ENCODE measurements at places on chromosomes 6 and 20.

DNA sequence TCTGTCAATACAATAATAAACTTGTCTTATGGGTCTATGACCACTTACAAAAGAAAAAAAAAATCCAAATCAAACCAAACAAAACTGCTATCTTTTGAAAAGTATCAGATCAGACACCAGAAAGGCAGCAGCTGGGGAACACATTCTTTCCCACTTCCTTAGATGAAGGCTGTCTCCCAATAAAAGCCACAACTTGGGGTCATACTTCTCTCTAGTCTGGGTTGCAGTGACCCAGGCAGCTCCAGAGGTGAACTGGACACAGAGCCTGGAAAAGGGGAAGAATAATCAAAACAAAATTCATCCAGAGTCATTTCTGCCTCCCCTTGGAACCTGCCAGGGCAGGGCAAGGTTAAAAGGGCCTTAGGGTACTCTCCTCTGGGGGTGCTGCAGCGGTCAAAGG lies 19.1 kb downstream of the ATXN1 start:
- H3K27ac ChIP-seq = peak overlapping the region; percentile 19
- H3K4me1 ChIP-seq = peaks cover under 1% of the 10 kb centered on the region
- no peak for DNase-seq
- H3K27me3 ChIP-seq = no peaks in the 10 kb centered on the region

- no peak for DNase-seq
- H3K36me3 ChIP-seq = no peaks in the 10 kb centered on the region
- H3K27me3 ChIP-seq = no peaks in the 10 kb centered on the region
- no peak overlapping the region for H3K27ac ChIP-seq
- H3K4me1 ChIP-seq = no peaks in the 10 kb centered on the region
Measured at GRCh38 chr20:37490663-37491350, 30.2 kb upstream of the NNAT start.

GRCh38 chr6:86535100-86535499 lies 402.2 kb upstream of the HTR1E start:
- DNase-seq = no peak
- H3K4me3 ChIP-seq = no peak overlapping the region
- no peaks in the 10 kb centered on the region for H3K27me3 ChIP-seq
- no peak overlapping the region for H3K27ac ChIP-seq

- no peak for DNase-seq
- H3K4me1 ChIP-seq = no peaks in the 10 kb centered on the region
- H3K27me3 ChIP-seq = no peaks in the 10 kb centered on the region
Measured at GRCh38 chr20:51363378-51363777, 179.1 kb downstream of the NFATC2 start.

DNA sequence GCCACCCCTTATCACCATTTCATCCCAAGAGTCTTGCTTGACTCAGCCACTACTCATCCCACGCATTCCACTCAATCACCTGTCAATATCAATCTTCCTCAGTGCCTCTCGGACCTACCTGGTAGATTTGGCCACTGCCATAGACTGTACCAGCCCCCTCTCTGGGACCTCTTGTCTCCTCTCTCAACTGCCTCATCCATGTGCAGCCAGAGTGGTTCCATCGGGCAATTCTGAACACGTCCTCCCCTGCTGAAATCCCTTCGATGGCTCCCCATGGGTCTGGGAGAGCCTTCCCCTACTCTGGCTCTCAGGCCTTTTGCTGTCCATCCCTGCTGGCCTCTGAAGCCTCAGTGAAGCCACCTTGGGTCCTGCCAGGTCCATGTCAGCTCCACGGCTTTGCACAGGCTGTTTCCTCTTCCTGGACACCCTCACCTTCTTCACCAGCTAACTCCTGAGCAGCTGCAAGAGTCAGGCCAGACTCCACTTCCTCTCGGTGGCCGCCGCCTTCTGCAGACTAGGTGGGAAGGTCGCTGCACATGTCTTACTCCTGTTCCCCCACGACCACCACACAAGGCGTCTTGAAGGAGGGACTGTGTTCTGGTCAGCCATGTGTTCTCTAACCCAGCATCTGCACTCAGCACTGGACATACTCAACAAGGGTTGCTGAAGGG lies 120.4 kb downstream of the TOX2 start:
- peaks cover 38% of the 10 kb centered on the region for H3K27me3 ChIP-seq
- no peaks in the 10 kb centered on the region for H3K4me1 ChIP-seq
- H3K36me3 ChIP-seq = no peaks in the 10 kb centered on the region
- H3K4me3 ChIP-seq = no peak overlapping the region
- DNase-seq = no peak

DNA sequence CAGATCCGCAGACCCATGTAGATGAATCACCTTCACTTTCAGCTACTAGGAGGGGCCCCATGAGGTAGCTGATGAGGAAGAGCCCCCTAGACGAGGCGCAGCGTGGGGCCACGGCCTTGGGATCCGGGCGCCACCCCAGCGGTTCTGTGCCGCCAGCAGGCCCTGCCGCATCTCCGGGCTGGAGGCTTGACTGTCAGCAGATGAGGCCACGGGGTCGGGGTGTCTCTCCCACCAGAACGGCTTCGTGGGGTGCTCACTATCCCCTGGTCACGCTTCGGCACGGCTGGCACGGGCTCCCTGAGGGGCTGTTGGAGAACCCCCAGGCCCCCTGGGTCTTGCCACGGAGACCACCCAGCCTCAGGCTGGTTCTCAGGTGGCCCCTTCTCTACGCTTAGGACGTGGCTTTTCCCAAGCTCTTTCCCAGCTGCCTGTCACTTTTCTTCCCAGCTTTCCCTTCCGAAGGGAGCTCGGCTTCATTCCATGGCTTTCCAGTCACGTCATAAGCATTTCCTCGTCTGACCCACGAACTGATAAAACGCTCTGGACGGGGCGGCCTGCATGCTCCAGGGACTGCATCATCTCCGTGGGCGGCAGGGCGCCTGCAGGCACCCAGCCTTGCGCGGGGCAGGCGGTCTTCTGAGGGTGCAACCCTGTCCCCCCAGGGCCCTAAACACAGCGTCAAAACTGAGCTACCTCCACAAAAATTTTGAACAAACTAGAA lies 85.9 kb downstream of the THBS2 start:
- H3K4me1 ChIP-seq = no peaks in the 10 kb centered on the region
- DNase-seq = no peak
- H3K27ac ChIP-seq = peak overlapping the region; percentile 71
- H3K27me3 ChIP-seq = no peaks in the 10 kb centered on the region

GRCh38 chr20:25984933-25985332 lies 288.3 kb upstream of the ZNF337 start:
- no peaks in the 10 kb centered on the region for H3K4me1 ChIP-seq
- no peak for DNase-seq
- no peaks in the 10 kb centered on the region for H3K27me3 ChIP-seq
- H3K36me3 ChIP-seq = no peaks in the 10 kb centered on the region

- peak overlapping the region; percentile 81 for H3K27ac ChIP-seq
- no peaks in the 10 kb centered on the region for H3K36me3 ChIP-seq
- peaks cover 16% of the 10 kb centered on the region for H3K27me3 ChIP-seq
- H3K4me3 ChIP-seq = peak overlapping the region; percentile 34
Measured at GRCh38 chr20:18056174-18057100, 1.3 kb downstream of the OVOL2 start.

- H3K36me3 ChIP-seq = no peaks in the 10 kb centered on the region
- no peak overlapping the region for H3K4me3 ChIP-seq
- H3K27ac ChIP-seq = no peak overlapping the region
- H3K27me3 ChIP-seq = no peaks in the 10 kb centered on the region
Measured at GRCh38 chr6:20751293-20751935, 217.2 kb downstream of the CDKAL1 start.

GRCh38 chr6:68196645-68197044 lies 438.4 kb upstream of the ADGRB3 start:
- H3K4me1 ChIP-seq = no peaks in the 10 kb centered on the region
- no peaks in the 10 kb centered on the region for H3K27me3 ChIP-seq
- no peaks in the 10 kb centered on the region for H3K36me3 ChIP-seq
- no peak for DNase-seq
- H3K27ac ChIP-seq = no peak overlapping the region

DNA sequence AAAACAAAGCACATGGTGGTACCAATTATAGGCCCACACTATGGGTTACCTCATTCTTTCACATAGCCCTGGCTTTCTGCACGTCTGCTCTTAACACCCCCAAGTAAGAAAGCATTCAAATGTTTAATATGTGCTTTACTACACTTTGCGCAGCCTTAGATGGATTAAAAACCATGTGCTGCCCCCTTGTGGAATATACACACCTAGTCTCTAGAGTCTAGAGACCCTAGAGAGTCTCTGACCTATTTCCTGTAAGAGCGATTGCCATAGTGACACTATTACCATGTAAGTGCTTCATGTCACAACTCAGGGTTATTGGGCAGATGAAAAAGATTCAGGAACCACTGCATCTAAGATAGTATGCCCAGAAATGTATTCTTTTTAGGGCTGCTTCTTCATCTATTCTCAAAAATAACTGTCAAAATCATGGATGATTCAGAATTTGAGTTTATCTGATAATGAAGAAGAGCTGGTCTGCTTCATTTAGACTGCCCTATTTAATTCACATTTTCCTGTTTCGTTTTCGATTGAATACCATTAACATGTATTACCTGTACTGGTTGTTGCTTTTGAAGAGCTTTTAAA lies 186.3 kb downstream of the ADGB start:
- H3K27ac ChIP-seq = no peak overlapping the region
- H3K36me3 ChIP-seq = no peaks in the 10 kb centered on the region
- H3K4me3 ChIP-seq = no peak overlapping the region
- H3K4me1 ChIP-seq = no peaks in the 10 kb centered on the region
- no peak for DNase-seq

DNA sequence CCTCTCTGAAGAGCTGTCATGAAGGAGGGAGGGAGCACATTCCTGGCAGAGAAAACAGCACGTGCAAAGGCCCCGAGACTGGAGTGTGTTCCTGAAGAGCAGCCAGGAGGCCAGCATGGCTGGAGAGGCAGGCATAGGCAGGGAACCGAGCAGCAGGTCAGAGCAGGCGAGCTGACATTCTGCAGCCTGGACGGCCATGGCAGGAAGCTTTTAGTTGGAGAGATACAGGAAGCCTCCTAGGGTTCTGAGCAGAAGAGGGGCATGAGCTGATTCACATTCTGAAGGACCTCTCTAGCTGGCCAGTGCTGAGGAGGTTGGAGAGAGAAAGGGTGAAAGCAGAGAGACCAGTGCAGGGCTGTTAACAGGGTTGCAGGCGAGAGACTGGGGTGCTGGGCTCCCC lies 29.7 kb downstream of the POFUT1 start:
- no peaks in the 10 kb centered on the region for H3K36me3 ChIP-seq
- H3K4me3 ChIP-seq = no peak overlapping the region
- H3K27me3 ChIP-seq = no peaks in the 10 kb centered on the region
- DNase-seq = no peak
- H3K4me1 ChIP-seq = no peaks in the 10 kb centered on the region

GRCh38 chr20:45405571-45406259 lies 2.4 kb upstream of the DBNDD2 start:
- H3K27ac ChIP-seq = peak overlapping the region; percentile 93
- H3K27me3 ChIP-seq = no peaks in the 10 kb centered on the region
- H3K4me1 ChIP-seq = no peaks in the 10 kb centered on the region
- peak overlapping the region; percentile 90 for H3K4me3 ChIP-seq
- no peaks in the 10 kb centered on the region for H3K36me3 ChIP-seq

DNA sequence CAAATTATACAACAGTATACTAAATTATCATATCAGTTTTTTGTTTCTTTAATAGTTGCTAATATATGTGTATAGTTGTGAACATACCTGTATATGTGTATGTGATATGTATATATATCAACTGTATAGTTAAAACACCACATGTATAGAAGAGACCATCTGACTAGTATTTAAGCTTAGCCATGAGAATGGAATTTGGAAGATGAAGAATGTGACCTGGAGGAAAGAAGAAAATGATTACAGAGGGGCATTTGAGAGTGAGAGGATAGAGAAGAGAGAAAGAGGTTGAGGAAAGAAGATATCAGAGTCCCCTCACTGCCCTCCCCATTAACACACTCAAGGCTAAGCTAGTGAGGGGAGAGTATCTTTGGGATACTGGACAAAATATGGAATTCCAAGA lies 335.9 kb downstream of the BCKDHB start:
- H3K36me3 ChIP-seq = no peaks in the 10 kb centered on the region
- no peaks in the 10 kb centered on the region for H3K4me1 ChIP-seq
- no peak overlapping the region for H3K4me3 ChIP-seq
- DNase-seq = no peak
- H3K27me3 ChIP-seq = no peaks in the 10 kb centered on the region
- H3K27ac ChIP-seq = no peak overlapping the region

DNA sequence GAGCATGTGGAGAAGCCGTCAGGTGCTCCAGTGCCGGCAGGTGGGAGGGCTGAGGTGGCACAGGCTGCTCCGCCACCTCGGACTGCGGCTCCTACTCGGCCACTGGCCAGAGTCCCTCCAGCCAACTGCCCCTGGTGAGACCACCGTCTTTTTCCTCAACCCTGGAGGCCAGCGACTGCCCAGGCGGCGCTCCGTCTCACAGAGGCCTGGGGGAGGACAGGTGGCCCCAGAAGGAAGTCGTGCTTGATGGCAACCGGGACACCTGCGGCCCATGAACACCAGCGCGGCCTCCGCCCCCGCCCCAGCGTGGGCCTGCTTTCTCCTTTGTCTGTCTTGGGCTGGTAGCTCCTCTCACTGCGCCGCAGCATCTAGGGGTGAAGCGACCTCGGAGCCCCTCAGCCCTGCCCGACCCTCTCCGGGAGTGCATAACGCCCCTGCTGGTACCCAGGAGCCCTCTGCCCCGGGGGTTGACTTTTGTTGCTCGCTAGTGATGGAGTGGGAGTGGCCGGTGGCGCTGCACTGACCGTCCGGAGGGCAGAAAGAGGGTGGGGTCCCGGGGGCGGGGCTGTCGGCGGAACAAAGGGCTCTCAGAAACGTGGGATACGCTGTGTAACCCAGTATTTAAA lies 706 bp upstream of the TUBB2B start:
- H3K4me3 ChIP-seq = peak overlapping the region; percentile 71
- H3K36me3 ChIP-seq = no peaks in the 10 kb centered on the region
- no peak for DNase-seq
- H3K4me1 ChIP-seq = peaks cover 25% of the 10 kb centered on the region

GRCh38 chr20:63502671-63503172 lies 3.8 kb upstream of the EEF1A2 start:
- no peak overlapping the region for H3K27ac ChIP-seq
- peaks cover 70% of the 10 kb centered on the region for H3K27me3 ChIP-seq

- H3K4me3 ChIP-seq = no peak overlapping the region
- no peaks in the 10 kb centered on the region for H3K27me3 ChIP-seq
- H3K27ac ChIP-seq = no peak overlapping the region
- DNase-seq = no peak
Measured at GRCh38 chr6:140364916-140365315, 990.5 kb upstream of the CITED2 start.
